ENCODE measurements at places on chromosomes 1 and 21.

DNA sequence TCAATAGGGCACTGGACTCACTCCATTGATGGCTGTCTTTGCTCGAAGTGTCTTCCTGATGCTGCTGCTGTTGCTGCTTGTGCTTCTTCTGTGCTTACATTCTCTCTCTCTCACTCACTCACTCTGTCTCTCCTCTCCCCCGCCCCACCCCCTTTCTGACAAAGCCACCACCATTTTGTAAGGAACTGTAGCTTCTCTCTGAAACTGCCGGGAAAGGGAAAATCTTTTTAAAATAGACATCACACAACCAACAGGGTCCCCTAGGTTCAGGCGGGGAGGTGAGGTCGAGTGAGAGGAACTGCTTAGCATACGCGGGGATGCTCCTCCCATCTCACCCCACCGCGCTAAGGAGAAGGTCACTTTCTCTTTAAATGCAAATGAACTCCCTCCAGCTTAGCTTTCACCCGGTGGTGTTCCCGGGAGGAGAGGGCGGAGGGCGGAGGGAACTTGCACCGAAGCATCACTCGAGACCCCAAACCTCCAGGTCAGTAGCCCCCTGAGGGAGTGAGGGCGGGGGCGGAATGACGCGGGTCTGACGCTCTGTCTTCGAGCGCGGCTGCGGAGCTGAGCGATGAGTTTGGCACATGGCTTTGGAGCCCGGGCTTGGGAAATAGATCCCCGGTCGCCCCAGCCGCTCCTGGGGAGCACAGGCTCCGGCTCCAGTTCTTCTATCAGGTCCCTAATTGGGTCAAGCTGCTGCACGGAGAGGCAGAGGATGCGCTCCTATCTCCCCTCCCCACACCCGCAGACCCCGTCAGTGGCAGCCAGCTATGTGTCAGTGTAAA is at the start of gene CCDC28B:
TSS of gene CCDC28B (plus strand) at position 370 of the 785 bp plus-strand sequence. CDS start 1,341 bp downstream, outside the sequence.
- no peak for DNase-seq

GRCh38 chr1:174314433-174314832 is 133.3 kb upstream of the GPR52 start:
- no peak for DNase-seq

DNA sequence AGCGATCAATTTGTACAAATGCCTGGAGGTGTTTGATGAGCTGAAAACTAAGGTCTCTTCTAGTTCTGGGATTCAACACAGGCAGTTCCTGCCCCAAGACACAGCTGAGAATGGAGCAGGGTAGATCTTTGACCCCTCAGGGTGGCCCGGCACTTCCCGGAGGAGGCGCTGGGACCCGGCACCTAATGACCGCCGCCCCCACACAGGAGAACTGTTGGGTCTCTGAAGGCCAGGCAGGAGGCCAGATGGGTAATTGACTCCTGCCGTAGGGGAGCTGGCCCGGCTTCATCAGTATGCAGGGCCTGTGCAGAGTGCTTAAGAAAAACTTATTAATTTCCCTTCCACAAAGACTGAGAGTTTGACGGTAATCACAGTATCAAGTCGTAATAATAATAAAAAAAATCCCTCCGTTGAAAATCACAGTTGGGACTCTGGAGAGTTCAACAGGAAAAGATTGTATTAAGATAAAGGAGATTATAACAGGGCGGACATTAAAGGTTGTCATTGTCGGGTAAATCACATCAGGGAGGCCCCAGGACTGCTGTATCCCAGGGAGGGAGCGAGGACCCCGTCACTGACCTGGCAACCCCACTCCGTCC is 51.7 kb downstream of the UBIAD1 start:
- no peak for DNase-seq

GRCh38 chr1:206415942-206416341 is 54.3 kb upstream of the IKBKE start:
- DNase-seq: no peak

GRCh38 chr1:34272152-34272551 is 95.4 kb downstream of the C1orf94 start:
- DNase-seq: no peak

GRCh38 chr1:25927521-25928265 is 21.5 kb upstream of the STMN1 start:
- DNase-seq: no peak

- no peak for DNase-seq
These were observed 49.7 kb downstream of the UCHL5 start for GRCh38 chr1:193009501-193009900.

GRCh38 chr1:211485480-211485857 is 6.5 kb downstream of the RD3 start:
- no peak for DNase-seq

DNA sequence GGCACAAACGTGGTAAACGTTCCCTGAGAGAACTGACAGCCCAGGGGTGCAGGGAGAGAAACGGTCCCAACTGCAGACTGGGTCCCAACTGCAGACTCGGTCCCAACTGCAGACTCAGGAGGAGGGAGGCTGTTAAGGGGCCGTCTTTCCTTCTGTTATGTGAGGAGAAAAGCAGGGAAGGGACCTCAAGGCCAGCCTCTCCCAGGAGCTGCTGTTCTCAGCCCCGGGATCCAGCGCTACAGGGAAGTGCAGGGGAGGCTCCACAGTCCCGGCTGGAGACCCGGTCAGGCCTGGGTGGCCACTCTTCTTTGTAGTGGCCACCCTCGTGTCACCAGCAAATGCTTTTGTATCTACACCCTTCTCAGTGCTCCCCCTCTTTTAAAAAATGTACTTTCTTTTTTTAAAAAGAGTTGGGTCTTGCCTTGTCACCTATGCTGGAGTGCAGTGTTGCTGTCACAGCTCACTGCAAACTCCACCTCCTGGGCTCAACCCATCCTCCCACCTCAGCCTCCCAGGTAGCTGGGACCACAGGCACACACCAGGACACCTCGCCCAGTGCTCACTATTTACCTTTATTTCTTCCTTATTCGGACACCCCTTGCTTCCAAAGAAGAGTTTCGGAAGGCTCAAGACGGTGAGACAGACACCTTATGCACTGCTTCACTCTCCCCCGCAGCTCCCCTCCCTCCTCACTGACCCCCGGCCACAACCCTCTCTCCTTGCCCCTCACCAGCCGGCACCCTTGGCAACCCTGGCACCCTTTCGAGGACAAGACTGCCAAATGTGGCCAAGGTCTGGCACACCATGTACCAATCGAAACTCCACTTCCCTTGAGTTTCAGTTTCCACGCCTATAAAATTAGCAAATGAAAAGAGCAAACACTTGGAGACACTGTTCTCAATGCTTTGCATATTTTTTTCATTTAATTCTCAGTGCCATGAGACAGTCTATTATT is 21.8 kb downstream of the CAPN2 start:
- DNase-seq: no peak

- no peak for DNase-seq
These were observed 10.5 kb upstream of the PGD start for GRCh38 chr1:10388387-10388715.

DNA sequence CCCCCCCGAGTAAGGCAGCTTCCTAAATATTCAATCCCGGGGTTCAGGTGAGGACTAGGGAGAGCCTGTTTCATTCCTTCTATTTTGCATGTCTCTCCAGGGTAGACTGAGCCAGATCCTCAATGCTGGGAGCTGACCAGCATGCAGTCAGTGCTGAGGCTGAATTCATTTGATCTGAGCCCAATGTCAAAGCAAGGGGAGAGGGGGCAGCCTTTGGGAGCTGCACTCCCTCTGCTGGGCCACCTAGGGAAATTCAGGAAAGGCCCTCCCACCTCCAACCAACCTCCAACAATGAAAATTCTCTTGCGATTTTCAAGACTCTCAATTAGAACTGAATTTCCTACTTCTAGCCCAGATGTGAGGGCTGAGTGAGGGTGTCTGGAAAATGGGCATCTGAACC is 371.2 kb downstream of the NPHP4 start:
- DNase-seq: no peak

- no peak for DNase-seq
These were observed 576 bp downstream of the ZFP69 start for GRCh38 chr1:40477678-40478053.

DNA sequence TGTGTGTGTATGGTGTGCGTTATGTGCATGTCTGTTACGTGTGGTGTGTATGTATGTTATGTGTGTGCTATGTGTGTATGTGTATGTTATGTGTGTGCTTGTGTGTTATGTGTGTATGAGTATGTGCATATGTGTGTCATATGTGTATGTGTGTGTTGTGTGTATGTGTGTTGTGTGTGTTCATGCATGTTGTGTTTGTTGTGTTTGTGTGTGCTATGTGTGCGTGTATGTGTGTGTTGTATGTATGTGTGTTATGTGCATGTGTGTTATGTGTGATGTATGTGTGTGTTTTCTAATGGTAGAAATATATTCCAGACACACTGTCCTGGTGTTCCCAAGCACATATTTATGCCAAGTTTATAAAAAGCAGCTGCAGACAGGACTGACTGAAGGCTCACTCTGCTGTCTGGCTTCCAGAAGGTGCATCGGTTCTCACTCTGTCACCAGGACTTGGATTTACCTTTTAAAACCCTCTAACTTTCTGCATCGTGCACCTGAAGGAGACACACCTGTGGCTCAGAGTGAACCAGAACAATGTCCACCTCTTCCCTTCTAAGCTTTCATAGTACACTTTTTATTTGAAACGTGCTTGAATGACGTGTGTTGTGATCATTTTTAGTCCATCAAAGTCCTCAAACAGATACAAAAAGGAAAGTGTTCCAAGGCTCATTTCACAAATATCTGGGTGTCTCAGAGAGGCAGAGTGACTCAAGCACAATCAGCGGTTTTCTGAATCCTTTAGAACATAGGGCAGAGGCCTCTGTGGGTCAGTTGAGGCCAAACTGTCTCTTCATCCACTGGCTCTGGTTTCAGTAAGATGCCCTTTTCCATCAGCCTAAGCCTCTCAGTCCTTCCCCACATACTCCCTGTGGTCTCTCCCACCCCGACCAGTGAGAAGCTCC is 49.9 kb downstream of the TOMM20 start:
- DNase-seq: peak; percentile 89

DNA sequence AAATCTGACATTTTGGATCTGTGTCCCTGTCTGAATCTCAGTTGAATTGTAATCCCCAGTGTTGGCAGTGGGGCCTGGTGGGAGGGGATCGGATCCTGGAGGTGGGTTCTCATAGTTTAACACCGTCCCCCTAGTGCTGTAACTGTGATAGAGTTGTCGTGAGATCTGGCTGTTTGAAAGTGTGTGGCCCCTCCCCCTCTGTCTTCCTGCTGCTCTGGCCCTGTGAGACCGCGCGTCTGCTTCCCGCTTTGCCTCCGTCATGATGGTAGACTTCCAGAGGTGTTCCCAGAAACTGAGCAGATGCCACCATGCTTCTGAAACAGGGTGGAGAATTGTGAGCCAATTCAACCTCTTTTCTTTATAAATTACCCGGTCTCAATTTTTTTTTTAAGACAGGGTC is 25.0 kb downstream of the AGPAT3 start:
- DNase-seq: no peak

- DNase-seq: no peak
These were observed 156.5 kb upstream of the VAMP3 start for GRCh38 chr1:7614576-7615074.

DNA sequence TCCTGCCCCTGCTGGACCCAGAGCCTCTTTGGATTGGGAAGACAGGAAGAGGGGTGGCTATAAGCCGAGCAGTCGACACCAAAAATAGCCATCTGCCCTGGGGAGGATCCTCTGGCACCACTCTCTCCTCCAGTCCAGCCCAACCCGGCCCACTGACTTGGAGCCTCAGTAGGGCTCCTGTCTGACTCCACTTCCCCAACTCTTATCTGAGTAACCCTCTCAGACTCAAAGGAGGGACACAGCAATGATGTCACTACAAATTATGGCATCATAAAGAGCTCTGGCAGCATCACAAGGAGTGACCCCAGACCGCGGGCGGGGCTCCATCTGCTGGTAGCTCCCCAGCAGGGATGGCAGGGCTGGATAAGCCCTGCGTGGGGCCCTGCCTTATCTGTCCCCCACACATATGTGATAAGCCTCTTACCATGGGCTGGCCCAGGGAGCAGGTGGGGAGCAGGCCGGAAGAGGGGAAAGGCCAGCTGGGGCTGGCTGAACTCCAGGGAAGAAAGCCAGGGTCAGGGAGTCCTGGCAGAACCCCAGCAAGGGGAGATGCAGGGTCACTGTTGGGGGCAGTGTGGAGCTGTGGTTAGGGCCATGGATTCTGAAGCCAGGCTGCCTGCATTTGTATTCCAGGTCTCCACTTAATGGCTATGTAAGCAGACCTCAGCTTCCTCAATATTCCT is 4.6 kb upstream of the SLC6A9 start:
- DNase-seq: no peak

GRCh38 chr1:45097944-45098343 is 85.9 kb downstream of the UROD start:
- DNase-seq: no peak

DNA sequence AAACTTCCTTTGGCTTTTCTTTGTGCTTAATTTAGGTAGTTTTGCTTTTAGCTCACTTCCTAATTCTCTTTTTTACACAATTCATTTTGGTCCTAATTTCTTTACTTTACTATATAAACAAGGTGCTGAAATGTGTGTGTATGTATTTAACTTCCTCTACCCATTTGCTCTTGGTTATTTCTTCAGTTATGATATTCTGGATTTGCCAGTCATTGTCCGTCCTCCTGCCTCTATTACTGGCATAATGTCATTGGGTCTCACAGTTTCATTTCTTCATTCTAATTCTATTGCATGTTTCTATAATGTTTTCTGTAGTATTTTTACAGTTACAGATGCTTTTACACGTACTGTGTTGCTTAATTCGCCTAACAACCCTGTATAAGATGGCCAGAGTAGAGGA is 96.2 kb downstream of the ZMYM4 start:
- DNase-seq: no peak

- DNase-seq: no peak
These were observed at the start of gene HTR1D for GRCh38 chr1:23217421-23218115. Gene HTR1D (minus strand): TSS chr1:23217502. CDS start chr1:23194219, 23,283 bp downstream.

GRCh38 chr1:182430263-182431068 is 19.5 kb upstream of the RGSL1 start:
- DNase-seq: peak; percentile 89

DNA sequence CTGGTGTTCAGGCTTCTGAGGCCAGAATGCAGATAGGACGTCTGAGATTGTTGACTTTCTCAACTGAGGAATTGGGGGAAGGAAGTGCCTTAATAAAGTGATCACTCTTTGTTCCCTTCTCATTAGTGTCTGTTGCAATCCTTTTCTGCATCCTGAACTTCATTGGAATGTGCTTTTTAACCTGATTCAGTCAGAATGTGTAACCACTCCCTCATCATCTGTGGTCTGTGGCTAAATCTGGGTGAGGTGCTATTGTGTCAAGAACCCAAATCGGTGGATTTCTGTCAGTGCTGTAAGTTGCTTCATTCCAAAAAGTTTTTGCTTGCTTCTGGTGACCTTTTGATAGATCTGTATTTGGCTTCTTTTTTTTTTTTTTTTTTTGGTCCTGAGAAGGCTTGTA is 38.2 kb downstream of the ARID1A start:
- DNase-seq: peak; percentile 44

- DNase-seq: no peak
These were observed 501.9 kb upstream of the USP24 start for GRCh38 chr1:55717111-55717510.

- peak; percentile 12 for DNase-seq
These were observed 31.0 kb upstream of the MED18 start for GRCh38 chr1:28297826-28298225.

Data from MM.1S (cell line).